CD4-positive, alpha-beta T cell (primary cell): ENCODE measurements at places on chromosomes 6 and 20. TPM values are rescaled to one million over a fixed set of nuclear protein-coding genes. Genes with fewer than 3 reads are reported as not detected.

Gene KHDC1L
- total RNA-seq, result not detected

DNA sequence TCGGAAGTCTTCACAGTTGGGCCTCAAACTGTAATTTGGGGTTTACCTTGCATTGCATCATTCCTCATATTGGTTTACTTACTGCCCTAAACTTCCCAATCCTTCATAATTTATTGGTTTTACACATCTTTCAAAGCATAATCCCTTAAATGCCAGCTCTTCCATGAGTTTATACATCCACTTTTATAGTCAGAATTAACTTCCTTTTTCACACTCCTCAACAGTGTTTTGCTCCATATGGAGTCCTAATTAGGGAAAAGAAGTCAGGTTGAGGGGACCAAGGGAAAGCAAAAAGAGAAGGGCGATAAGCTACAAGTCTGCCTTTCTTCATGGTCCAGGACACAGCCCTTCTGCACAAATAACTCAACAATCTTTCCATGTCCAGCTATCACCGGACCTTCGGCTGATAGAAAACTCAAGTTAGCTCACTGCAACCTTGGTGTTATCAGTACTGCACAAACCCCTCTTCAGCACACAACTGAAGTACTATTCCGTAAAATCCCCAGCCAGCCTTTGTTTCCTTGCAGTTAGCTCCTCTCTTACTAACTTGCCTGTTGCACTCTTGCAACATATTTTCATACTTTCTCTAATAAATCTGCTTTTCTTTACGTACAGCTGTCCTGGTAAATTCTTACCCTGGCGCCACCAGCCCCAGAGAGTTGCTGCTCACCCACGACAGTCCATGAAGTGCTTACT, 2.0 kb downstream of the EEF1E1 start:
- peaks cover 23% of the 10 kb centered on the region for H3K36me3 ChIP-seq
- no peak overlapping the region for H3K4me3 ChIP-seq
- H3K27me3 ChIP-seq, result no peaks in the 10 kb centered on the region
- no peak for DNase-seq
- H3K4me1 ChIP-seq, result peaks cover 20% of the 10 kb centered on the region
- H3K27ac ChIP-seq, result no peak overlapping the region

DNA sequence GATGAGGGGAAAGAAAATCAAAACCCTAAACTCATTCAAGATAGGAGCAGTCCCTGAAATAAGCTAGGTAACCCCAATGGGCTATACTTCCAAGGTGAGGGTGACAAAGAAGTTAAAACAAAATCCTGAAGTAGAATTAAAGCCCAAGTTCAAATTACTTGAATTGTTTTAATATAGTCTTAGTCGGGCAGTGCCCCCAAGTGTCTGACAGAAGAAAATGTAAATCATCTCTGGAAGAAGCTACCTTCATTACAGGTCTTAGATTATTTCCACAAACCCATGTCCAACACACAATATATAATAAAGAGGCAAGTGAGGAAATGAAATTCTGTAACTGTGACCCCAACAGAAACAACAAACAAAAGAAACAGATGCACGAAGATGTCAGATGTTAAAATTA, 36.8 kb upstream of the L3MBTL3 start:
- no peaks in the 10 kb centered on the region for H3K4me1 ChIP-seq
- no peaks in the 10 kb centered on the region for H3K27me3 ChIP-seq
- no peak overlapping the region for H3K27ac ChIP-seq
- H3K36me3 ChIP-seq, result no peaks in the 10 kb centered on the region
- no peak overlapping the region for H3K4me3 ChIP-seq

DNA sequence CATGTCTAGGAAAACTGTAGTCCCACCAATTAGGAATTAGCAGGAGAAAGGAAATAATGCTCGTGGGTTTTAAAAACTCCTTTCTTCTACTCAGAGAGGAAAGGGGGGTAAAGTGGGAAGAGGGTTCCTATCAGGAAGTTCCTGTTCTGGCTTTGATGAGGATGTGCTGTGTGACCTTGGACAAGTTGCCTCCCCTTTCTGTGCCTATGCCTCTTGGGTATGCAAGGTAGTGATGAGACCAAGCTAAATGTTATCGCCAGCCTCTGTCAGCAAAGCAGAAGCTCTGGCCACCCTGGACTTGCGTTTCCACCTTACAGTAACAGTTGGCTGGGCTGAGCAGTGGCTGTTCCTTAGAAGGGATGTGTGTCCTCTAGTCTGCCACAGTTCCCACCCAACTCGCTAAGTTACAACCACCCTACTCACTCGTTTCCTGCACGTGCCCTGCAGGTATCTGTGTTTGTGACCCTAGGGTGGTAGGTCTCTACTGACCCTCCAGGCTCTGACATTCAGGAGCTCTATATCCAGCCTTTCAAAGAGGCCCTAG, 110.0 kb downstream of the PREX1 start:
- H3K36me3 ChIP-seq, result peaks cover 14% of the 10 kb centered on the region
- H3K27ac ChIP-seq, result no peak overlapping the region
- no peak overlapping the region for H3K4me3 ChIP-seq
- peaks cover 79% of the 10 kb centered on the region for H3K4me1 ChIP-seq
- H3K27me3 ChIP-seq, result no peaks in the 10 kb centered on the region

GRCh38 chr20:57224641-57225138, 41.8 kb downstream of the BMP7 start:
- peaks cover 4% of the 10 kb centered on the region for H3K27me3 ChIP-seq
- no peak for DNase-seq
- no peaks in the 10 kb centered on the region for H3K4me1 ChIP-seq
- H3K27ac ChIP-seq, result no peak overlapping the region
- H3K36me3 ChIP-seq, result no peaks in the 10 kb centered on the region
- H3K4me3 ChIP-seq, result no peak overlapping the region

- H3K4me3 ChIP-seq, result no peak overlapping the region
- H3K4me1 ChIP-seq, result no peaks in the 10 kb centered on the region
- H3K36me3 ChIP-seq, result no peaks in the 10 kb centered on the region
- H3K27ac ChIP-seq, result no peak overlapping the region
- DNase-seq, result no peak
Measured at GRCh38 chr6:105609375-105609991, 206.6 kb upstream of the PREP start.

DNA sequence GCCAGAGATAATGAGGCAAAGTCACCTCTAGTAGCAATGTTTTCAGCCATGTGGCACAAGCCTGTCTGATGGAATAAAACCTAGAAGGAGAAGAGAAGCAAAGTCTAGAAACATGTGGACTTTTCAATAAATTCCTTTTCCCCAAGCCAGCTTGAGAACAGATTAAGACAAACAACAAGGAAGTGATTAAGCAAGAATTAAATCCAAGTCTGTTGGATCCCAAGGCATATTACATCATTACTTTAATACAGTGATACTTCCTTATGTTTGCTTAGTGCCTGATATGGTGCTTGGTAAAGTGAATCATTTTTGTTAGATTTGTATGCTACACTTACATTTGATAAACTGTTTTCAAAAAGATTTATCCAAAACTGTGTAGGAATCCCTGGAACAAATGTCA, 260.3 kb upstream of the FAM83B start:
- no peak overlapping the region for H3K4me3 ChIP-seq
- no peaks in the 10 kb centered on the region for H3K27me3 ChIP-seq
- no peaks in the 10 kb centered on the region for H3K36me3 ChIP-seq
- H3K27ac ChIP-seq, result no peak overlapping the region
- DNase-seq, result no peak
